ENCODE measurements at places on chromosomes 13 and 19.
A peak's percentile ranks its signal among the peaks of the same experiment; 100 is the strongest.

DNA sequence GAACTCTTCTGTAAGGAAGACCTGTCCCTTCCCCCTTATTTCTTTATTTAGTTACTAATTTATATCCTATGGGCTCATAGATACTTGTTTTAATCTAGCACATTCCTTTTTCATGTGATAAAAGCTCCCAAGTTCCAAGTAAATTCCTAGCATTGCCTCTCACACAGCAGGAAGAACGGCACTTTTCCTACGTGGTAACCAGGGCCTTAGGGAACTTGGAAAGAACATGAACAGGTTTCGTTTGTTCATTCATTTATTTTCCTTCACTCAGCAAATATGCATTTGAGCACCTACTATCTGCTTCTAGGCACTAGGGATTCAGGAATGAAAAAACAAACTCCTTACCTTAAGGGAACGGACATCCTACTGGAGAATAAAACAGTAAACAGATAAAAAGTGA, 125.1 kb downstream of the SIPA1L3 start:
- DNase-seq = no peak

- no peak for DNase-seq
Observed at GRCh38 chr19:41887711-41888382, 4.9 kb downstream of the ARHGEF1 start.

DNA sequence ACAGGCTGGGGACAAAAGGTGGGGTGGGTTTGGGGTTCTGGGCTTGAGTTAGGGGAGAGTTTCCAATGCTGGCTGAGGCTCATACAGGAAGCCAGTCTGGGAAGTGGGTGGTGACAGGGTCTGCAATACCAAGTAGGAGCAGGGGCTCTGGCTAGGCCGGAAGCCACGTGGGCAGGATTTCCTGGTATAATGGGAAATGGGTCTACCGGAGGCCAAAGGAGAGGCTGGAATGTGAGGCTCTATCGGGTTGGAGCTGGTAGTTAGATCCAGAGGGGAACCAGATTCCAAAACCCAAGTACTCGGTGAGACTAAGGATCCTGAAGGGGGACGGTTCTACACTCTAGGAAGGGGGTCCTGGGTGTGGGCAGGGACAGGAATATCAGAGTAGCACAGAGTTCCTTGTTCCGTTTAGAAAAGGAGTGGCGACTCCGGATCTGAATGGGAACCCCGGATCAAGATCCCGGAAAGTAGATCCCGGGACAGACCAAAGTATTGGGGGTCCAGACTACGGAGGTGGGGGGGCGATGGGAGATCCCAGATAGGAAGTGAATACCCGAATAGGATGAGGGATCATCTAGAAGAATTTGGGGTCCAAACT, 802 bp downstream of the CDC37 start:
- DNase-seq = no peak

DNA sequence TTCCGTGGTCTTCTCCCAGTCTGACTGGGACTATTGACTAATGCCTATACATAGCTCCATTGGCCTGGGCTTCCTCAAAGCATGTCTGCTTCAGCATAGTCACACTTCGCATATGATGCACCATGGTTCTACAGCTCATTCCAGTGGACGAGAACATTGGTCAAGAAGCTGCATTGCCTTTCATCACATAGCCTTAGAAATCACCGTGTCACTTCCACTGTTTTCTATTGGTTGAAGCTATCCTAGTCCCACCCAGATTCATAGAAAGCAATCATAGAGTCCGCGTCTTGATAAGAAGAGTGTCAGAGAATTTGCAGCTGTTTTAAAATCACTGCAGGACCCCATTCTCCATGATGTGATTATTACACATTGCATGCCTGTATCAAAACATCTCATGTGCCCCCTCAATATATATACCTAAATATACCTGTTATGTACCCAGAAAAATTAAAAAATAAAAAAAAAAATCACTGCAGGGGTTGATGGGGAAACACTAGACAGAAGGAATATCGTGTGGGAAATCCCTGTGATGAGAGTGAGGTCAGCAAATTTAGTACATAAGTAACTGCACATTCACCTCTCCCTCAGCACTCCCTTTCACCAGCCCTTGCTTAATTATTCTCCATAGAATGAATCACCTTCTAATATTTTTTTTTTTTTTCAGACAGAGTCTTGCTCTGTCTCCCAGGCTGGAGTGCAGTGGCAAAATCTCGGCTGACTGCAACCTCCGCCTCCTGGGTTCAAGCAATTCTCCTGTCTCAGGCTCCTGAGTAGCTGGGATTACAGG, 2.2 kb upstream of the ARHGAP33 start:
- DNase-seq = no peak

GRCh38 chr13:39406688-39407087, 196.3 kb downstream of the LHFPL6 start:
- DNase-seq = peak; percentile 38

DNA sequence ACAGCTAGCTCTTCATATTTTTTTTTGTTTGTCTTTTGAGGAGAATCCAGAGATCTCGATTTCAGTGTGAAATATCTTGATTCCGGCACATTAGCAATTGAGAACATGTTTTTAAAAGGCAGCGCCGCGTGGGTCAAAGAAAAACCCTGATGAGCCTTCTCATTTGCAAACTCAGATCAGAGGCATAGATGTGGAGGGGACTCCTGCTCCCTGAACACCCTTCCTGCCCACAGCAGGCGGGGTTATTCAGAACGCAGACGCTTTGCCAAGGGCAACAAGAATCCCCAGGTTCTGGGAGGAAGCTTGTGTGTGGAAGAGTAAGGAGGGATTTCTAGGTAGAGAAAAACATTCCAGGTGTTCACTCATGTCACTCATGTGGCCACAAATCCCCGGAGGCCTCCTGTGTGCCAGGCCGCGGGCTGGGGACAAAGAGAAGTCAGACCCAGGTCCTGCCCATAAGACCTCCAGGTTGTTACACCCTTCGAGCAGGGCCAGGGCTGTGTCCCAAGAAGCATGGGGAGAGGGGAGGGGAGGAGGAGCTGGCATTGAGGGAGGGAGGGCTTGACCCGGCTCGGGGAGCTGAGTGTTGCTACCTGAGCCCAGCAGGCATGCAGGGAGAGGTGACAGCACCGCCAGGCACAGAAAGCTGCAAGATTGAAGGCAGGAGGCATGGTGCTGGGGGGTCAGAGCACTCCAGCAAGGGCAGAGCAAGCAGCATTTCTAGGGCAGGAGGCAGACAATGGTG, 15.9 kb upstream of the IGLON5 start:
- no peak for DNase-seq

GRCh38 chr13:106232681-106233080, 302.8 kb downstream of the EFNB2 start:
- DNase-seq = no peak

DNA sequence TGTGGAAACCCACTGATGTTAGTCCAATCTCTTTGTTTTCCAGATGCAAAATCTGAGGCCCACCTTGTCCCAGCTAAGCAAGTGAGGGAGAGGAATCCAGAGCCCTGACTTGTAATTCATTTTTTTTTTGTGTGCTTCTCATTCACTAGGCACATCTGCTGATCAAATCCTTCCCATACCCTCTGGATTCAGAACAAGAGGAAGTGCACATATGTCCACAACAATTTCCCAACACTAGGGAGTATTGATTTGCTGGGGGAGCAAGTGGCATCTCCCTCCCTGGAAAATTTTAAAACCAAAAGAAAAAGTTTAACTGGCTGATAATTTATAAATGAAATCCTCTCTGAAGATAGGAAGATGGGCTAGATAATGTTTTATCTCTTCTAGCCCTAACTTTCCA, 94.6 kb upstream of the RFC3 start:
- DNase-seq = no peak

DNA sequence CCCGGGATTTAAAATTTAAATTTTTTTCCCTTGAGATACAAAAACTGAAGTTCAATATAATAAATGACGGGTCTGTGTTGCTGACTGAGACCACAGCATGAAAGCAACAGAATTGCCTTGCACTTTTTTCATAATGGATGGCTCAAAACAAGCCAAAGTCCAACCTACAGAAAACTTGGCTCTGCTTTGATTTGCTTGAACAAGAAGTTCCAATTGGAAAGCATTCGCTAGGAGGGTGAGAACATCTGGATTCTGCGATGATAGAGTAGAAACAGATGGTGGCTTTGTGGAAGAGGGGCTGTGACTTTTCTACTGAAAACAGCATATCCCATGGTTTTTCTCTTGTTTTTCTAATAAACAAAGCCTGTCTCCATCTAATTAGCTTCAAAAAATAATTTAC, 46.4 kb downstream of the THSD1 start:
- no peak for DNase-seq

Data from HEK293T (cell line).